ENCODE measurements at places on chromosomes 5 and 9. TPM values are rescaled to one million over a fixed set of nuclear protein-coding genes. Genes with fewer than 3 reads are reported as not detected.

DNA sequence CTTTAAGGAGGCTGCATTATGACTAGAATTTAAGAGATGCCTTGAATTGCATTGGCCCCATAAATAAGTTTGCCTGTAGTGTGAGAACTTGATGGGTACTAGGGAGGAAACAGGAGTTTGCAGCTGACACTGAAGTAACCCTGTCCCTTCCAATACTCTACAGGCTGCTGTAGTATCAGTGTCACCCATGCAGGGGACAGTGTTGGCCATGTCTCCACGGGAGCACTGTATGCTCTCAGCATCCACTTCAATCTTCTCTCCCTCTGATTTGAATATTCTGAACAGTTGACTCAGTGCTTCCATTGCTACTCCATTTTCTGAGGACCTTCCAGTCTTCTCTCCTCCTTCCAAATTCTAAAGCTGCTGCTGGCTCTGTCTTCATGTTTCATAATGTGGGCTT is 11.4 kb upstream of the IFNA14 start:
- no peak overlapping the region for H3K4me3 ChIP-seq
- no peak for DNase-seq
- H3K27ac ChIP-seq, result no peak overlapping the region

DNA sequence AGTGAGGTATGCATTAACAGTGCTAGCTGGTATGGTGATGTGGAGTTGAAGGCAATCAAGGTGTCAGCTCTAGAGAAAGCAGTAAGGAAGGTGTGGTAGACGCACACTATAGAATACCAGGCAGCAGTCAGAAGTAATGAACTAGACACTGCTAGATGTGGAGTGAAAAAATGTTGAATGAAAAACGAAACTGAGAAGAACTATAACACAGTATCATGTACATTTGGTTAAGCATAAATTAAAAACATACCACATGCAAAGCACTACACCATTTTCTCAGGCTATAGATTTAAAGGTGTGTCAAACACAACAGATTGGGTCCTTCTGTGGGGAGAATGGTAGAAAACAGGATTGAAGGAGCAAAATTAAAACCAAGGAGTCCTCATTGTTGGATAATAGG is 15.4 kb downstream of the ZNF622 start:
- H3K4me3 ChIP-seq, result no peak overlapping the region
- H3K27me3 ChIP-seq, result no peaks in the 10 kb centered on the region
- no peak for DNase-seq
- H3K4me1 ChIP-seq, result no peaks in the 10 kb centered on the region

- no peaks in the 10 kb centered on the region for H3K4me1 ChIP-seq
- H3K27ac ChIP-seq, result no peak overlapping the region
- no peak overlapping the region for H3K4me3 ChIP-seq
- H3K36me3 ChIP-seq, result peaks cover 10% of the 10 kb centered on the region
Measured at GRCh38 chr9:124329206-124329792, 71.5 kb downstream of the NEK6 start.

- H3K4me1 ChIP-seq, result no peaks in the 10 kb centered on the region
- H3K27me3 ChIP-seq, result no peaks in the 10 kb centered on the region
- H3K36me3 ChIP-seq, result no peaks in the 10 kb centered on the region
- H3K4me3 ChIP-seq, result no peak overlapping the region
Measured at GRCh38 chr9:106020186-106020585, 325.8 kb downstream of the TMEM38B start.

DNA sequence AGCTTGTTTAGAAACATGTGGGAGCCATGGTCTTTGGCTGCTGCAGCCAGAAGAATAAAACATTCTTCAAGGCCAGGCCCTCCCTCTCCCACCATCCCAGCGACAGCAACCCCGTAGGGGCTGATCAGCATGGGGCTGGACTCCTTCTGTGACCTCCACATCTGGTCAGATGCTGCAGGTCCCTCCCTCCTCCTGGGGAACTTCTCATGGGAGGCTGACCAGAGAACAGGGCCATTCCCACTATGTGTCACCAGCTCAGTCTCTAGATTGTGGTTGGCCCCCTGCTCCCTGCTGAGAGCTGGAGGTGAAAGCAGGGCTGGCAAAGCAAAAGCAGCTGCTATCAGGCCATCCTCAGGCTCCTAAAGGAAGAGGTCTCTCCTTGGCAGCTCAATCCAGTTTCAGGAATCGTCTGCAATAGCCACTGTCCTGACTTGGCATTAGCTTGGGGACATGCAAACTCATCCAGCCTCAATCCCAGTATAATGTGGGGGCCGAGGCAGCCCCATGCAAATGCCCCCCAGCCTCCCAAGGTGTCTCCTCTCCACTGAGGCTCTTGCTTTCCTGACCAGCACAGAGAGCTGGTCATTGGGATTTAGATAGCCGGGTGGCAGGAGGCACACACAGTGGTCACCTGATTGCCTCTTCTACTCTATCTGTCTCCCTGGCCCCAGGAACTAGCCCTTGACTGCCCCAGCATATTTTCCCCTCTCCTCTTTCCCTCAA is 81.5 kb downstream of the NRG2 start:
- H3K36me3 ChIP-seq, result no peaks in the 10 kb centered on the region
- no peak for DNase-seq
- H3K27me3 ChIP-seq, result no peaks in the 10 kb centered on the region
- no peak overlapping the region for H3K27ac ChIP-seq
- H3K4me1 ChIP-seq, result no peaks in the 10 kb centered on the region

The TLE1 gene
- 3.4 TPM for total RNA-seq

Measured in CD4-positive, alpha-beta T cell (primary cell).